ENCODE measurements at places on chromosomes 3 and 15.

DNA sequence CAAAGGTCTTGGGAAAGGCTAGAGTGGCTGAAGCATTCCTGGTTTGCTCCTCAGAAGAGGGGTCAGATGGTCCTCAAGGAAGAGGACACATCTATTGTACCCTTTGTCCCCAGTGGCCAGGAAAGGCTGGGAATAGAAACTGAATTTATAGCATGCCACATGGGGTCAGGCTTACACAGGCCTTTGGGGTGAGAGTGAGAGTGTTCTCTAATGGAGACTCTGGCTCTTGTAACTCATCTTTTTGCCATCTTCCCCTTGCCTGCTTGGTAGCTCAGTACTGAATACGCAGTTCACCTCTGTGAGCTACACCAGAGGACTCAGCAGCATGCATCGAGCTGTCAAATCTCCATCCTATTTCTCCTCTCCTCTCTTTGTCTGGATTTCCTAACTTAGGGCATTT is 87.5 kb downstream of the ATP2B2 start:
- DNase-seq: no peak

DNA sequence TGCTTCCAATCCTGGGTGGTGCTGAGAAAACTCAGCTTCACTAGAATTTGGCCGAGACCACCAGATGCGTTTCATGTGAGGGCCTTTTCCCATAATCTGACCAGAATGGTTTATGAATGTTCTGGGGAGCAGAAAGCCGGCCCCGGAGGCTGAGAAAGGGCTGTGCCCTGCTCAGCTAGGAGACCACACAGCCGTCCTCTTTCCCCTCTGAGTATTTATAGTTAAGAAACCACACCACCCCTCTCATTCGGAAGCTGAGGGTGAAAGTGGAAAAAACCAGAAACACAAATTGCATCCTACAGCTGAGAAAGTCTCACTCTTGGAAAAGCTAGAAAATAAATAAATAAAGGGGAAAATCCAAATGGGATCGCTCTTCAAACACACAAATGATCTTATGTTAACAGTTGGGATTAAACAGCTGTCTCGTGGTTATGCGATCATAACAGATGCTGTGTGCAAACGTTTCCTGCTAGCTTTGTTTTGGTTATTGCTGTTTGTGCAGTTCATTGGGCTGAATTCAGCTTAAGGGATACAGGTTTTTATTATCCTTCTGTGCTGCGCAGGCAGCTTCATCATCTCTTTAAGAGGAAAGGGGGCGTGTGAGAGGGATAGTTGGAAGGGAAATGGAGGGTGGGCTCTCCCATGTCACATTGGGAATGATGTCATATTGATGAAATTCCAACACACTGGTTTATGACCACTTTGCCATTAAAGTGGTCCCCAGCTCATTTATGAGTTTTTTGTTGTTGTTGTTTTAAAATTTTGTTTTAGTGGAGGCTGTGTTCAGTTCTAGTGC is 1026.2 kb upstream of the NR2F2 start:
- DNase-seq: no peak

DNA sequence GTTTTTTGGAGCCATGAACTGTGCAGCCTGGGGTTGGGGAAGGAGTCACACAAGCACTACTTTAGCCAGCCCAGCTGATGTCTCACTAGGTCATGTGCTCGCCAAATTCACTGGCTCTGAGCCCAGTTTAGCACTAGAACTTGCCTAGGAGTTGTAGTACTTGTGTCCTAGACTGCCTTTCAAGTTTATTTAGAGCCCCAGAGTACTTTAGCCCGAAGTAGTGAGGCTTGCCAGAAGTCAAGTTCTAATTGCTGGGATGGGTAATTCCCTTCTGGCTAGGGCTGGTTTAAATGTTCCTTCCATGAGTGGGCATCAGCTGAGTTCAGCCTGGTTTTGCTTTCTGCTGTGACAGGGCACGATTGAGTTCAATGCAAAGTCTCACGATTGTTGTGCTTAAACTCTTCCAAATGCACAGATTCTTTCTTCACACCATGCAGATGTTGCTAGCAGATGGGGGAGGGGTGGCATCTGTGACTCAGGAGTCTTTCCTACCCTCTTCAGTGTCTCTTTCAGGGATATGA is 228.2 kb upstream of the ZPLD1 start:
- no peak for DNase-seq

DNA sequence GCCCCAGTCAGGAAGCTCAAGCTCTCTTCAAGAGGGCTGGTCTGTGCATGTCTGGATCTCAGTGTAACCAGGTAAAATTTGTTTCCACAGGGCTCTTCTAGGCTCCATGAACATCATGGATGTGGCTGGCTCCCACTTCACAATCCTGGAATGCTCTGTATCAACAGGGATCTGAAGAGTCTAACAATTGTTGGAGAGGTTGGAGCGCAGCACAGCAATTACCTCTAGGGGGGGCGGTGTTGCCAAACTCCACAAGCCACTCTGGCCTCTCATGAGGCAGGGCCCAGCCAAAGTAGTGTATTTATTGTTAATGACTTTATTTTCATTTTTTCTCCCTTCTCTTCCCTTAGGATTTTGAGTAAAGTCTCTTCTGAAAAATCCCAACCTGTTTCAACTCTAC is 6.1 kb upstream of the EIF2B5 start:
- no peak for DNase-seq

DNA sequence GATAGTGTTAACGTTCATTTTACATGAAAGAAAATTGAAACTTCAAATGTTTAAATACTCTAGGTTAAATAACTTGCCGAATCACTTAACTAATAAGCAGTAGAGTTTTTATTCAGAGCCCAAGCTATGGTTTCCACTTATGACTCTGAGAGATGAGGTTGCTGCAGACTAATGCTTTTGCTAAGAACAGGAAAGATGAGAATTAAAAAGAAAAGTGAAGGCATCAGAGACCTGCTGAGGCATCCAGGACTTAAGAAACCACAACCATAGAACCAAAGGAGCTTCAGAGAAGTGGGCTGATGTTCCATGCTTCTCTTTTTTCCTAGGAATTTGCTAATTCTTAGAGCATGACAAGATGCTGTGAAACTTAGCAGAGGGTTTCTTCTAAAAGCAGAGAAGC is 9.5 kb downstream of the HMG20A start:
- no peak for DNase-seq

DNA sequence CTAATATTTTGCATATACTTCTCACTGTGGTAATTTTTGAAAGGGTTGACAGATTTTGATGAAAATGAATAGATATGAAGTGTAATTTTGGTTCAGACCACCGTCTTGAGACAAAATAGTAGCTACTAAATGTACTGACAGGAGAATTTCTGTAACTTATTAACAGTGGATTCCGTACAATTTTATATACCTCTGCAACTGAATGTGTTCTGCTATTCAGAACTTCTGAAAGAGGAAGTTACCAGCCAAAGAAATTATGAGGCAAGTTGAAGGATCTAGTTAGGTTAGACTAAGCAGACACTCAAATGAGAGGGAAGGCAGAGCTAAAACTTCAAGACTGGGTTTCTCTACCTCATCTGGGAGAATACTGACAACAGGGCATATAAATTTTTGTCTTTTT is 29.4 kb downstream of the GAP43 start:
- no peak for DNase-seq

- DNase-seq: peak; percentile 16
These were observed 59.2 kb upstream of the TRAK1 start for GRCh38 chr3:42031808-42032480.

DNA sequence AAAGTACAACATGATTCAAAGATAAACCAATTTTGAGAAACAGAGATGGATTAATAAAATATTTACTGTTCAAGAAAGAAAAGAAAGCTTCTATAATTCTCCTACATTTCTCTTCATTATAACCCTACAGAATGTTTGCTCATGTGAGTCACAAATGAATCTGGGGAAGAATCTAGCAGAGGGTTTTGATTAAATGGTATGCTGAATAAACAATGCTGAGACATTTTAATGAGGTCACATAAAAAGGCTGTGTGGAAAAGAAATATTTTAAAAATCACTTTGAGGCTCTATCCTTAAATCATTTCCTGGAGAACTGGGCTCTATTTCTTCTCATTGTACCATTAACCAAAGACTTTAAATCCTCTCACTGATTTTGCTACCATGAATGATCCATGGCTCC is 727.7 kb downstream of the NTRK3 start:
- no peak for DNase-seq
